ENCODE measurements at places on chromosomes 4 and X. TPM values are rescaled to one million over a fixed set of nuclear protein-coding genes. Genes with fewer than 3 reads are reported as not detected.

Gene GYPA
- polyA plus RNA-seq, result not detected

Gene GSX2
- not detected for polyA plus RNA-seq

Gene MAP3K15
- polyA plus RNA-seq, result not detected

Gene GPR50
- polyA plus RNA-seq, result not detected

Gene NAP1L2
- not detected for polyA plus RNA-seq

Gene EDA
- not detected for polyA plus RNA-seq

Gene FUNDC2
- 203 TPM for polyA plus RNA-seq

Gene CAPN6
- not detected for polyA plus RNA-seq

Gene CXCL10
- not detected for polyA plus RNA-seq

Data from naive B cell (primary cell).